Aorta (tissue), 5 donors: ENCODE measurements at places on chromosomes 4 and X.

GRCh38 chr4:155565330-155565729 lies 101.3 kb upstream of the GUCY1A1 start:
- DNase-seq, result no peak

GRCh38 chr4:108215055-108215454 lies 46.3 kb upstream of the LEF1 start:
- DNase-seq, result no peak

DNA sequence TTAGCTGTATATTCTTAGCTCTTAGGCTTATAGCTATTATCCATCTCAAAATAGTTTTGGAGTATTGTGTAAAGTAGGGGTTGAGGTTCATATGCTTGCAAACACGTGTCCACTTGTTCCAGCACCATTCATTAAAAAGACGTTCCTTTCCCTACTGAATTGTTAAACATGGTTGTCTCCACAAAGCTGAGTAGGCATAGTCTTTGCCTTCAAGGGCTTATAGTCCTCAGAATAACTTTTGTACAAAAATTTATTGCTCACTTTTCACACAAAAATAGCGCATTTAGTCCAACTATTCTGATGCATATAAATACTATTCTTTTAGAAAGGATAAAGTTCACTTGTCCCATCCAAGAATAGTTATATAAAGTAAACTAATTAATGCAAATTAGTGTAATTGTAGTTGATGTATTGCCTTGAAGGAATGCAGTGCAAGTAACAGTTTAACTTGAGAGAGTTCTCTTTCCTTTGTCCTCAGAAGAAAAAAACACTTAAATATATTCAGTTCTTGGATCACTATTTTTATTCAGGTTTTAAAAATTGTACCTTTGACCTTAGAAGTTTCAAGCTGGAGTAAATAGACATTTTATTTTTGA lies 14.1 kb downstream of the LRIT3 start:
- no peak for DNase-seq

DNA sequence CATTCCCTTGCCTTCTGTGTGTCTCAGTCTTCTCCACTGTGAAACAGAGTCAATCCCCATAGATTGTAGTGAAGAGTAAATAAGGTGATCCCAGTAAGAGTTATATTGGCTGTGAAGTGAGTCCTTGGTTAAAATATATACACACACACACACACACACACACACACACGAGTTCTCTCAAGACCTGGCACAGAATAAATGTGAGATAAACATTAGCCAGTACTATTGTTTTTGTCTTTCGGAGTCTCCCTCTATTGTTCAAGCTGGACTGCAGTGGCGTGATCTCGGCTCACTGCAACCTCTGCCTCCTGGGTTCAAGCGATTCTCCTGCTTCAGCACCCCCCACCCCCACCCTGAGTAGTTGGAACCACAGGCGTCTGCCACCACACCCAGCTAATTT lies 44.8 kb upstream of the FAM156A start:
- no peak for DNase-seq

GRCh38 chrX:51569561-51569960 lies 49.2 kb downstream of the CENPVL3 start:
- no peak for DNase-seq

DNA sequence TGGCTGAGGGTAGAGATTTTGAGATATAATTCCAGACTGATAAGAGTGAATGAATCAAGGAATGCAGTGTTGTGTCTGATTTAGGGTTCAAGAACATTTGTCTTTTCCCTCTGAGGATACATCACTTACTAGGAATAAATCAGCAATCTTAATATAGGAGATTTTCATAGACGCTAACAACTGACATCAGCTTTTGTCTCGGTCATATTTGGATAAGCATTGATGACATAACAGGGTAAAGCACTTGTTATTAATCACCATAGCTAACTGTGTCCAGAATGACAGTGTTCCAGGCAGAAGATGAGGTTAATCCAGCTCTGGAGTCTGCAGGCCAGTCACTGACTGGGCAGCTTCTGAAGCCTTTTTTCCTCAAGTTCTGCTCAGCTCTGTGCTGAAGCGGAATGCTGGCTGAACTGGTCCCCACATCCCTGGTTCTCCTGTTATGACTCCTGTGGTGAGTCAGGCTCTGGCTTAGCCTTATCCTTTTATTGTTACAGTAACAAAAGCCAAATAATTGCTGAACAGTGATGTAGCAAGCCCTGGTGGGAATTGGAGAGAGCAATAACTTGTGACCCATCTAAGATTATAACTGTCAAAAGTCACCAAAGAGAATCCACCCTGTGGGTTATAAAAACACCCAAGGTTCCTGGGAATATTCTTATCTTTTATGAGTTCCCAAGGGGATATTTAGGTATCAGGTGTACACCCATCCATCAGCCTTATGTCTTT lies 41.8 kb downstream of the FNIP2 start:
- peak; percentile 90 for DNase-seq
